ENCODE measurements at places on chromosomes 6 and 20.
A peak's percentile ranks its signal among the peaks of the same experiment; 100 is the strongest.

GRCh38 chr6:139638179-139638941 lies 263.9 kb upstream of the CITED2 start:
- no peak for DNase-seq

- no peak for DNase-seq
Observed at GRCh38 chr6:131946404-131946991, 4.7 kb downstream of the CCN2 start.

DNA sequence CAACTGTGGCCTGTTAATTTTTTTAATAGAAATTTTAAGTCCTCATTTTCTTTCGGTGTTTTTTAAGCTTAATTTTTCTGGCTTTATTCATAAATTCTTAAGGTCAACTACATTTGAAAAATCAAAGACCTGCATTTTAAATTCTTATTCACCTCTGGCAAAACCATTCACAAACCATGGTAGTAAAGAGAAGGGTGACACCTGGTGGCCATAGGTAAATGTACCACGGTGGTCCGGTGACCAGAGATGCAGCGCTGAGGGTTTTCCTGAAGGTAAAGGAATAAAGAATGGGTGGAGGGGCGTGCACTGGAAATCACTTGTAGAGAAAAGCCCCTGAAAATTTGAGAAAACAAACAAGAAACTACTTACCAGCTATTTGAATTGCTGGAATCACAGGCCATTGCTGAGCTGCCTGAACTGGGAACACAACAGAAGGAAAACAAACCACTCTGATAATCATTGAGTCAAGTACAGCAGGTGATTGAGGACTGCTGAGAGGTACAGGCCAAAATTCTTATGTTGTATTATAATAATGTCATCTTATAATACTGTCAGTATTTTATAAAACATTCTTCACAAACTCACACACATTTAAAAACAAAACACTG lies 10.1 kb downstream of the HFE start:
- DNase-seq = peak; percentile 50

DNA sequence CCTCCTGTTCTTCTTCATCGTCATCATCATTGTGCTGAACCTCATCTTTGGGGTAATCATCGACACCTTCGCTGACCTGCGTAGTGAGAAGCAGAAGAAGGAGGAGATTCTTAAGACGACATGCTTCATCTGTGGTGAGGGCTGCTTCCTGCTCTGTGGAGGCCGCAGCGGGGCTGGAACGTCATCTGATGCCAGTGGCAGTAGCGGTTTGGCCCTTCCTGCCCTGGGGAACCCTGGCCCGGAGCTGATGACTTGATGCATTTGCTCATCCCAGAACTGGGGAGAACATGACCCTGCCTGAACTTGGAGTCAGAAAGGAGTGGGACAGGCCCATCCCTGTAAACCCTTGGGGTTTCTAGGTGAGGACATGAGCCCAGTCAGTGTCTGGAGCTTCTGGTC lies 18.7 kb downstream of the UQCC2 start:
- no peak for DNase-seq

DNA sequence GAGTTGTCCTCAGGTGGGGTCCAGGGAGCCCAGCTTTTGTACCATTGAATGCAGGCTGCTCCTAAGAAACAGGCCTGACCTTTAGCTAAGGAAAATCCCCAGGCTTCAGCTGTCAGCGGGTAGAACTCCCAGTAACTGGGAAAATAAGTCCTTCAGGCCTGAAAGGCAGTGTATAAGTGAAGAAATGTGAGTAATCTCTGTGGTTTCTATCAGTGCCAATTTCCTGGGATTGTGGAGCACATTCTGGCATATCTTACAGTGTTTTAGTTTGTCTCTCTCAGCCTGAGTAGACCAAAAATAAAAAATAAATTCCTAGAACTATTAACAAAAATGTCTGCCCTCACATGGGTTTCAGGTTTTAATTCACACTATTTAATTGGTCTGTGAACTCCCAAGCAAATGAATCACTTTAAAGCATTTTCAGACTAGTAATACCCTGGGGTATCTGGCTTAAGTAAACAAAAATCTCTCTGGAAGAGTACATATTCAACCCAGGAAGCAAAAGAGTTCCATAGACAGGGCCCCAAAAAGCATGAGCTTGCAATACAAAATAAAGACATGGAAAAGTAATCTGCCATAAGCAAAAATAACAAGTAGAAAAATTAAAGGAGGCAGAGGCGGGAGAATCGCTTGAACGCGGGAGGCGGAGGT lies 566.2 kb upstream of the NOX3 start:
- no peak for DNase-seq

DNA sequence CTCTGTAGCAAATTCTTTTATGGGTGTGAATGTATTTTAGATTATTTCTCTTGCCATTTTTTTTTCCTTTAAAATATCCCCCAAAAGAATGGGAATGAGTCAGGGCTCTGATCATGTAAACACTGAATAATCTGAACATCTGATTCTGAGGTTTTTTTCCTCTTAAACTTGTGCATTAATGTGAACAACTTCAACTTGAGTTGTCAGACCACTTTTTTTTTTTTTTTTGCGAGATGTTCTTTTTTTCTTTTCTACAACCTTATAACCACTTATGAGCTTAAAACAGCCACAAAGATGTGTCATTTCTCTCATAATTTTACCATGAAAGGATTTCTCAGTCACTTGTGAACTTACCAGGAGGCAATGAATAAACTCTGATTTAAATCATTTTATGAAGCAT lies 85.3 kb downstream of the TBC1D7 start:
- no peak for DNase-seq

DNA sequence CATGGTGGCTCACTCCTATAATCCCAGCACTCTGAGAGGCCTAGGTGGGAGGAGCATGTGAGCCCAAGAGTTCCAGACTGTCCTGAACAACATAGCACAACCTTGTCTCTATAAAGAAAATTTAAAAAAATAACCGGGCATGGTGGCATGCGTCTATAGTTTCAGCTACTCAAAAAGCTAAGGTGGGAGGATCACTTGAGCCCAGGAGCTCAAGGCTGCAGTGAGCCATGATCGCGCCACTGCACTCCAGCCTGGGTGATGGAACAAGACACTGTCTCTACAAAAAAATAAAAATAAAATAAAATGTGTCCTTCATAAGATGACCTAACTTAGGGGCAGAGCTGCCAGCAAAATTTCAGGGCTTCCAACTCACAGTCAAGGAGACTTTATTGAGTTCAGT lies 12.6 kb downstream of the ID4 start:
- DNase-seq = no peak

GRCh38 chr6:42533794-42534193 lies 30.0 kb upstream of the UBR2 start:
- DNase-seq = no peak

DNA sequence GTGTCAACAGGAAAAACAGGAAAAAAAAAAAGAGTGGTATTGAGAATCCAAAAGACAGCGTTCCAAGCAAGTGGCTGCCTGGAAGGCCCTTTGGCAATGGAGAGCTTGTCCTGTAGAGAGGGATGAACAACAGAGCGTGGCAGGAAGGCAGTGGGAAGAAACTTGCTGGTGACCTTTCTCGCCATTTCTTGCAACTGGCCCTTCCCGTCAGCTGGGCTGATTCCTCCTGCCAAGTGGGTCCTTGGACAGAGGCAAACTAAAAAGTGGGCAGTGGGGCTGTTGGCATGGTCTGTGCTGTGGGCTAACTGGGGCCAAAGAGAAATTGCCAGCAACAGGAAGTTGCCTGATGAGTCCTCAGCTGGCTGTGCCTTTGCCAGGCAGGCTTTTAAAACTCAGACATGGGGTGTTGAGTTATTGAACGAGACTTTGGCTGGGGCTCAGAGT lies 43.9 kb upstream of the CLDN20 start:
- no peak for DNase-seq

- DNase-seq = no peak
Observed at GRCh38 chr6:112752305-112752704, 405.2 kb downstream of the RFPL4B start.

DNA sequence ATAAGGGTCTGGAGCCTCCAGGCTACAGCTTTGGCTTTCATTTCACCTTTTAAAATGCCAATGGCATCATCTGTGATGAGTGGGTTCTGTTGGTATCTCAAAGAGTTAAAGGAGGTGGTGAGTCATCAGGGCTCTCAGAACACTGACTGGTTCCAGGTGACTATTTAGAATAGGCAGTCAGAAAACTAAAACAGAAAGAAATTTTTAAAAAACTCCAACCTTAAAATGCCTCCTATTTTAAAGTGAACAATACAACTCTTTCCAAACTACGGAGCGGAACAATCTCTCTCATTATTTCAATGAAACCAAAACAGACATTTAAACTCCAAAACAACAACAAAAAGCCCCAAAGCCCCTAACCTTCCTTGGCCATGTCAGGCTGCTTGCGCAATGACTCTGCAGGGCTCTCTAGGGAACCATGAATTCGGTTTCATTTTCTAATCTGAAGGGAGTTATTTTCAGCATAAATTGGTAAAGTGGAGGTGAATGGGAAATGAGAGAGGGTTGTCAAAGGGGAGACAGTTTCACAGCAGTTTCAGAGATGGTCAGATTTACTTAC lies 194.9 kb downstream of the KIF6 start:
- DNase-seq = no peak

DNA sequence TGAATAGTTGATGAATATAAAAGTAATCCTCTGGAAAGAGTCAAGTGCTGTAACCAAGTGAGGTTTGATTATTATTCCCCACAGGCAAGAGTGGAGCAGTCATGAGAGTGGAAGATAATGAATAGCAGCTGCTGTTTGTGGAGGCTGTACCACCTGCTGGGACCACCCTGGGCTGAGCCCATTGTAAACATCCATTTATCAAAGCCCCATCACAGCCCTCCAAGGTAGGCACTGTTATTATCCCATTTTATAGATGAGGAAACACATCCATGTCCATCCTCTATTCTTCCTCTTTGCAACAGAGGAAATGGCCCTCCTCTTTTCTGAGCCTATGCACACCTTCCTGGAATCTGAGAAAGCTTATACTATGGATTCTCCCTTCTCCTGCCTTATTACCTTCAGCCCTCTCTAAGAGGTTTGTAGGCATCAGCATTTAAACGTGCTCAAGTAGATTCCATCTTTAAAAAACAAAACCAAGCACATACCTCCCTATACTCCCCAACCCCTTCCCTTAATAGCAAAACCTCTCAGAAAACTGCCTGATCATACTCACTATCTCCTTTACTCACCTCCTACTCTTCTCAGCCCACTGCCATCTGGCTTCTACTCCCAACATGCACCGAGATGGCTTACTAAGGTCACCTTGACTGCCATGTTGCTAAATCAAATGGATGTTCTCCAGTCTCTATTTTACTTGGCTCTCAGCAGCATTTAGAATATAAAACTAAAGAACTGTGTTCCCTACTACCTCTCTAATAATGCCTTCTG lies 37.1 kb downstream of the CDH22 start:
- DNase-seq = no peak

DNA sequence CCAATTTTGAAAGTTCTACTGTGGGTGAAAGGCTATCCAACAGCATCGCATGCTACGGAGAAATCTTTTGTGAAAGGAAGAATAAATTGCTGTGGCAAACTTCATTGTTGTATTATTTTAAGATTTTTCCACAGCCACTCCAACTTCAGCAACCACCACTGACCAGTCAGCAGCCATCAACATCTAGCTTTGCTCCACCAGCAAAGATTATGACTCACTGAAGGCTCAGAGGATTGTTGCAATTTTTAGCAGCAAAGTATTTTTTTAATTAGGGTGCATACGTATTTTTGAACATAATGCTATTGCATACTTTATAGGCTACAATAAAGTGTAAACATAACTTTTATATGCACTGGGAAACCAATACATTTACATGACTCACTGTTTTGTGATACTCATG lies 493.5 kb downstream of the TFAP2A start:
- no peak for DNase-seq

GRCh38 chr20:15976047-15976736 lies 597.1 kb downstream of the KIF16B start:
- no peak for DNase-seq

DNA sequence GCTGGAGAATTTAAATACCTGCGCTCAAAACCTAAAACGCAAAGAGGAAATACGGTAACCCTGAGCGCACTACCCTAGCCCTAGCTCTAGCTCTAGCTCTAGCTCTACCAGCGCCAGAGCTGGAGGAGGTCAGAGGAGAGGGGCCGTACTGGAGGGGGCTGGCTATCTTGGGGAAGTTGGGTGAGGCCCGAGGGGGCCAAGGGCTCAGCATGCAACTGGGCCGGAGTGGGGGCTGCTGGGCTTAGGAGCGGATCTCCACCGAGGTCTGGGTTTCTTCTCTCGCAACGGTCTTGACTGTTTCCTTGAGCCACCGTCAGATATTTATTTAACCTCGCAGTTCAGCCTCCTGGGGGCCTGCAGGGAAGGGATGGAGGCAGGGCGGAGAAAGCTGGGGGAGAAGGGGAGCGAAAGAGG lies 91.0 kb downstream of the NCR2 start:
- no peak for DNase-seq

DNA sequence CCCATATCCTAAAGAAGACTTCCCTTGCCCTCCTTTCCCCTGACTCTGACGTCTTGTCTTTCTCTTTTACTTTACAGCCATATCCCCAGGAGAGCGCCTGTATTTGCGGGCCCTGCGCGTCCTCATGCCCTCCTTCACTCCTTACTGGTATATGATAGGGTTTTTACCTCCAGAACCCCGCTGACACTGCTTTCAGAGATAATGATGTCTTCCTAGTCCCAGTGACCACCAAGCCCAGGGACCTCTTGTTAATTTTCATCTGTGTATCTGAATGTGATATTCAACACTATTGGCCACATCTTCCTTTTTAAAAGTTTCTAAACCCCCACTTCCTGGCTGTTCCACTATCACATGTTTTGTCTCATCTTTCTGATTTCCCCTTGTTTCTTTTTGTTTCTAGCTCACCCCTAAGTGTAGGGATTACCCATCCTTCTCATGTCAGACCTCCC lies 102.0 kb downstream of the HIVEP1 start:
- no peak for DNase-seq

GRCh38 chr6:23690453-23691049 lies 435.5 kb upstream of the NRSN1 start:
- no peak for DNase-seq

DNA sequence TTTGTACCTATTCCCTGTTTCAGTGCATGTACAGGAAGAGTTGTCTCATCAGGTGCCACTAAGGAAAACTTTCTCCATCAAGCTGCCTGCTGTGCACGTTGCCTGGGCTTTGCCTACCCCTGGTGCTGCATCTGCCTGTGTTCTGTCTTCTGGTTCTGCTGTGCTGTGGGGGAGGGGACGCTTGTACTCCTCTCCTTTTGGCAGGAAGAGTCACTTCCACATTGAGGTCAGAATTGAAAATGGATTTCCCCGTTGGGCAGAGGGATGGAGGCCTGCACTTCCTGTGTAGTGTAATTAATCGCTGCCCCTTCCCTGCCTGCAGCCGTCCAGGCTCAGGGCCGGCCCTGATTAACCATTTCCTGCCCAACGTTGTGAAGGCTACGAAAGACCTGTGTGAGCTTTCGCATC lies 153.3 kb downstream of the SCML4 start:
- DNase-seq = no peak

- no peak for DNase-seq
Observed at GRCh38 chr20:11217326-11218172, 543.8 kb upstream of the JAG1 start.

- DNase-seq = no peak
Observed at GRCh38 chr20:45008521-45009049, 42.3 kb downstream of the STK4 start.

- DNase-seq = no peak
Observed at GRCh38 chr6:37556881-37557644, 57.4 kb upstream of the CCDC167 start.
